Stimulated activated CD8-positive, alpha-beta memory T cell treated with anti-CD3 and anti-CD28 coated beads, Interleukin-15, amount 100 ng/mL, for 24 hours (primary cell): ENCODE measurements at places on chromosomes 2 and 18.

GRCh38 chr2:218169757-218170546, 3.2 kb upstream of the CXCR1 start:
- DNase-seq: no peak

- no peak for DNase-seq
Measured at GRCh38 chr2:191942090-191942738, 95.3 kb upstream of the CAVIN2 start.

DNA sequence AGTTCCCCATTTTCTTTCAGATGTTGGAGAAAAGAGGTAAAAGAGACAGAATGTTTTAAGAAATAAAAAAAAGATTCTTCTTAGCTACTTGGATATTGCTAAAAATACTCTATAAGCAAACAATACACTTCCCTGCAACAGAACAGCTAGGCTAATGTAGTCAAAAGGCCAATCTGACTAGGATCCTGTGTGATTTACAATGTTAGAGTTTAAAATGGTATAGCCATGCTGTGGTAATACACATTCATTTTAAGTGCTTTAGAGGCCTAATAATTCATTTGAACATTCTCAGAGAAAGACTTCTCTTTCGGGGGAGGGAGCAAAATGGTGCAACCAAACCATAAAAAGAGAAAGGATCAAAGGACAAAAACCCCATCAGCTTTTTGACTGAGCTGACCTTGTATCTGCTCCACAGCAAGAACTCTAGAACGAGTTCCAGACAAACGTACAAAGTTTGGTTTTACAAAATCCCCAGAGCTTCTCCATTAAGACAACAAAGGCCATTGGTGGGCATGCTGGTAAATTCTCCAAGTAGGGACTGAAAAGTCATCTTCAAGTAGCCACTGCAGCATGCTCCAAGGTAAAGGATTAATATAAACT, 200.2 kb downstream of the STK39 start:
- DNase-seq: no peak

DNA sequence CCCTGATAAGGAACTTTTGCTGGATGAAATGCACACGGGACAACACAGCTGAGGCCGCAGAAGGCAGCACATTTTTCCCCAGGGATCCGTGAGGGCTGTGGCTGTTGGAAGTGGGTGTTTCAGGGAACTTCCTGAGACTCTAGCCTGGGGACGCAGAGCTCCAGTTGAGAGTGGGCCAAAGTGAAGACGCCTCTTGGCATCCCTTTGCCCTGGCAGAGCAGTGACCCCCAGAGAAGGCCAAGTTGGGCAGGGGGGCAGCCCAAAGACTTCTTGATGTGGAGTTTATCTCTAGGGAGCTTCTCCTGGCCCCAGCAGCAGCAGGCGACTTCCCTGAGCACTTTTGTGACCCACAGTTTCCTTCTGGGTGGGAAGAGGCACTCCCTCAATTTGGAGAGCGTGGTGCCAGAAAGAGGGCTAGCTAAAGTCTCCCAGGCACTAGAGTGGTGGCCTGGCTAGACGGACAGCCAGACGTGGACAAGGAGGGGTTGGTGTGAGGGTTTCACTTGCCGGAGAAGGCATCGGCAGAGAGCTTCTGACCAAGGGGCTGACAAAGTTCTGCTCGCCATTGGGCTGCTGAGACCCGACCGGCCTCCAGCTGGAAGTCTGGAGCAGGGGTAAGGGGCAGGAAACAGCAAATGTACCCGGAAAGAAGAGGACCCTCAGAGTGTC, 108.8 kb downstream of the ACKR3 start:
- no peak for DNase-seq

- no peak for DNase-seq
Measured at GRCh38 chr2:204890680-204891079, 345.4 kb downstream of the PARD3B start.

GRCh38 chr18:79356435-79356834, 39.3 kb upstream of the NFATC1 start:
- DNase-seq: no peak

DNA sequence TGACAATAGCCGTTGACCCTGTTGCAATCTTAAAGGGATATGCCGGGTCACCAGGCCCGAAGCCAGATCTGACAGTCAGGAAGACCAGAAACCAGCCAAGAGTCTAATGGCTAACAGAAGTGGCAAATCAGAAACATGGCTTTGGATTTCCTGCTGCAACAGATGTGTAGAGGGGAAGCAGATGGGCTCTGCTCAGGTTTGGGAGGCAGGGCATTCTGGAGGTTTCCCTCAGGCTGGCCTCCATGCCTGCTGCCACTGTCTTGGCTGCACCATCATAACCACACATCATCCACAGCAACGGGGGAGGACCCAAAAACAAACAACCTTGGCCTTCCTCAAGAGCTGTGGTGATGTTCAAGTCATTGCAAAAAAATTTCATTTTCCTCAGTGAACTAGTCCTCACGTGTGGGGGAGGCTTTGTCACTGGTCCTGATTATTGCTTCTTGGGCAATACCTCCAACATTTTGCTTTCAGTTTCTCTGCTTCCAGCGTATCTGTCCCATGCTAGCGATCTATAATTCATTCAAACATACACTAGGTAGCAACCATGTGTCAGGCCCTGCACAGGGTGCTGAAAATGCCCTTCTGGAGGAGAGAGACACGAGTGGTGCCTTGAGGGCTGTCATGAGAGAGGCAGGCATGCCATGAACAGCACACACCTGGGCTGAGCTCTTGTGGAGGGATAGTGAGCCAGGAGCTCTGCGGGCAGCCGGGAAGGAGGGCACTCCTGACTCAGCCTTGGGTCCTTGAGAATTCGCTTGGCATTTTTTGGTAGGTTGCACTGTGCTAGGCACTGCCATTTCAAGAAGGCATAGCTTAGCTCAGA, 48.2 kb upstream of the LGALSL start:
- no peak for DNase-seq

DNA sequence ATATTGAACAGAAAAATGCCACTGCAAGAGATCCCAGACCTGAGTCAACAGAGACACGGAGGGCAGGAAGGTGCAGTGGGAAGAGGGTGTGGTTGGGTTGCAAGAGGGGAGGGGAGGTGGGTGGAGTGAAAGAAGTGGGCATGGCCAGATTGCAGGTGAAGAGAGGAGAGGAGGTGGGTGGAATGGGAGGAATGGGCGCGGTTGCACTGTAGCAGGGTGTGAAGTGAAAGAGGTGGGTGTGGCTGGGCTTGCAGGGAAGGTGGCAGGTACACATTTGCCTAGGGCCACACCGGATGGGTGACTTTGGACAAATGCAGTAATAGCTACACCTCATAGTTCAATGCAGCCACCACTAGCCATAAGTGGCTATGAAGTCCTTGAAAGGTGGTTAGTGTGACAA, 71.1 kb downstream of the DOCK10 start:
- DNase-seq: no peak

DNA sequence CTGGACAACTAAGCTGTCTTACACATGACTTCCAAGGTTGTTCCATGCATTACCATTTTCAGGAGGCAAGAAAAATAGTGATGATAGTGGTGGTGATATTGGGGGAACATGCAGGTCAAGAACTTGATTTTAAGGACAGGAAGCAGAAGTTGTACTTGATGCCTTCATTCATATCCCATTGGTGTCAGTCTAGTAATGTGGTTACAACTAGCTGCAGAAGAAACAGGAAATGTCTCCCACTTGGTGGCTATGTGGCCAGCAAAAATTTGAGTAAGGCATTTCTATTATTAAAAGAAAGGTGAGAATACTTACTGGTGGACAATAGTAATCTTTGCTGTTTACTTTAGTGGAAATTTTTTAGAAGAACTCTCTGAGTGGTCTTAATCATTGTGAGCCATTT, 103.4 kb downstream of the ALMS1 start:
- no peak for DNase-seq

- no peak for DNase-seq
Measured at GRCh38 chr2:239223310-239224198, 177.3 kb downstream of the HDAC4 start.

- no peak for DNase-seq
Measured at GRCh38 chr2:175855794-175856453, 146.1 kb downstream of the LNPK start.

GRCh38 chr2:30677231-30677630, 130.0 kb downstream of the CAPN13 start:
- DNase-seq: no peak

GRCh38 chr2:171316220-171316619, 117.6 kb downstream of the METTL8 start:
- no peak for DNase-seq

DNA sequence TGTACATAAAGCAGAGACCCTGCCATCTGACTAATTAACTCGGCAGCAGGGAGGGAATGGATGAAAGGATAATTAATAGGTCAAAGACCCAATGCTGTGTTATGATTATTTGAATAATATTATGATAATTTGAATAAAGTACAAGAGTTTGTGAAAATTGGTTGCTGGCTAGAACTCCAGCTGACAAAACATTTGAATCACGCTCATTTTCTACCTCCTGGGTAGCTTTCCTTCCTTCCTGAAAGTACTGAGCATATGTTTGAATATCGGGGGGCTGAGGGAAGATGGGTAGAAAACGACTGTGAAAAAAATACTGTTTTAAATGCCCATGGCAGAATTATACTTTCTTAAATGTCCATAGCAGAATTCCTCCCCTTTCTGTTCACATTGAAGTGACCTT, 243.6 kb upstream of the RBMS1 start:
- no peak for DNase-seq

- DNase-seq: no peak
Measured at GRCh38 chr18:65990944-65991708, 240.3 kb downstream of the CDH7 start.

DNA sequence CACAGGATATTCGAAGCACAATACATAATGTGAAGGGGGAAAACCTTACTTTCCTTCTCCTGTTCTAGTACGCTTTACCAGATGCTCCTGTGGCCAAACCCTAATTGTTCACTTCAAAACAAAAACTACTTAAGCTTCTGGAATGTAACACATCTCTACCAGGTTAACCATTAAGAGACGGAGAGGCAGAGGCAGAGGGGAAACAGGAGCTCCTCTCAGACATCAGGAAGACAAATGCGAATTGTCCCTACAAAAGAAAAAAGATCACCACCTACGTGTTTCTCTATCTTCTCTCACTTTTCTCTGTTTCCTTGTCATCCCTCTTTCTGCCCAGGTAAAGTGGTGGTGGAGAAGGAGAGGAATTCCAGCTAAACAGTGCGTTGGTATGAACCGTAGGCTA, 266.8 kb downstream of the NRXN1 start:
- DNase-seq: no peak

- DNase-seq: no peak
Measured at GRCh38 chr2:165645930-165646831, 147.9 kb downstream of the GALNT3 start.

DNA sequence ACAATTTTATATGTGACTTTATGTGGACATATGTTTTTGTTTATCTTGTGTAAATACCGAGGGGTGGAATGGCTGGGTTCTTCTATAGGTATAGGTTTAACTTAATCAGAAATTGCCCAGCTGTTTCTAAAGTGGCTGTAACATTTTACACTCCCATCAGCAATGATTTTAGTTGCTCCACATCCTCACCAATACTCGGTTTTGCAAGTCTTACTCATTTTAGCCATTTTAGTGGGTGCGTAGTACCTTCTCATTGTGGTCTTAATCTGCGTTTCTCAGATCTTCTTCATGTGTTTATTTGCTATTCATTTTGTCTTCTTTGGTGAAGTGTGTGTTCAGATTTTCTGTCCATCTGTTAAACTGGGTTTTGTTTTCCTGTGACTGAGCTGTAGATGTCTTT, 95.4 kb upstream of the BCL2L11 start:
- no peak for DNase-seq

- DNase-seq: no peak
Measured at GRCh38 chr2:10047616-10048500, 4.5 kb downstream of the KLF11 start.

DNA sequence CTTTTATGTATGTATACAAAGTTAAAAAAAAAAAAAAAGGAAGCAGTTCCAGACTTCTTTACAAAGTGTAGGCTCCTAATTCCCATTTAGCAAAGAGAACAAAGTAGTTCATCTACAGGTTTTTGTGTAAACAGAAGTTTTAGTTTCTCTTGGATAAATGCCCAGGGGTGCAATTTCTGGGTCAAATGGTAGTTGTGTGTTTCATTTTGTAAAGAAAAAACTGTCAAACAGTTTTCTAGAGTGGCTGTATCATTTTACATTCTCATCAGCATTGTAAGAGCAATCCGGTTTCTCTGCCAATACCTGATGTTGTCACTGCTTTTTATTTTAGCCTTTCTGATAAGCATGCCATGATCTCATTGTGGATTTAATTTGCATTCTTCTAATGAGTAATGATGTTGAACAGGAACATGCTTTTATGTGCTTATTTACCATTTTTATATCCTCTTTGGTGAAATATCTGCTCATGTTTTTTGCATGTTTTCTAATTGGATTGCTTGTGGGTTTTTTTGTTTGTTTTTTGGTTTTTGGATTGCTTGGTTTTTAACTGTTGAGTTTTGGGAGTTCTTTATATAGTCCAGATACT, 16.6 kb upstream of the PSME4 start:
- DNase-seq: no peak

DNA sequence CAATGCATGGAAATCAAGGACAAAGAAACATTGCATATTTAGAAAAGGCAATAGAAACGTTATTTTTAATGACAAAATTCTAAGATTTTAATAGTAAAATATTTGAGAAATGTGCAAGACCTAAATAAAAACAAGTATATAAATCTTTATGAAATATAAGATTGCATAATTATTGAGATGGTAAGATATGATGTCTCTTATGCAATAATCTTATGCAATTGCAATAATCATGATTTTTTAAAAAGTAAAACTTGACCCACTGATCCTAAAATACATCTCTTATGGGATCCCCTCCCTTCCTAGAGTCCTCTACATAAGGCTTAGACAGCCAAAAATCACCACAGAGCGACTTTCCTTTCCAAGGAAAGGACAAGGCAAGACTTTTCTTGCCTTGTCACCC, 249.0 kb downstream of the DOK6 start:
- DNase-seq: no peak

DNA sequence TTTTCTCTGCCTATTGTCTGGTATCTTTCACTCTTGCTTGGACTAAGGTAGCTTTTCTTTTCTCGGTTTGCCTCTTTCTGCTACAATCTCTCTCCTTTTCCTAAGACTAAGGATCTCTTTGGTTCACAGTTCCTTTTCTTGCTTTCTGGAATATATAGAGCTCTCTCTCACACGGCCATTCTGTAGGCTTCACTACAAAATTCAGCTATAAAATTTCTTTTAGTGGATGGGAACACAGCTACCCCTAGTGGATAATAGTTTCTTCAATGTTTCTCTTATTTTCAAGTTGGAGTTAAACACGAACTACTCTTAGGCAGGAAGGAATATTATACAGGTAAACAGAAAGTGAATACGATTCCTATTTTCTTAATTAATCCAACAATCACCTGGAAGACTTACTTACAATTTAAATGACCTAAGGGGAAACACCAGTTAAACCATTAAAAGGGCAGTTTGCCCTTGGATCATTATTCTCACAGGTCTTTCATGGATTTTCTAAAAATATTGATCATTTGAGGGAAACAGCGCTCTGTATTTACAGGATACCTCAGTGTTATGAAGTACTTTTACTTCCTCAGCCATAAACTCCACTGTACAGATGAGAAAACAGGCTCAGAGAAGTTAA, 140.5 kb downstream of the LRP2 start:
- DNase-seq: no peak

GRCh38 chr2:241812730-241813643, 4.0 kb downstream of the NEU4 start:
- DNase-seq: no peak

- DNase-seq: no peak
Measured at GRCh38 chr2:59727121-59727590, 826.3 kb downstream of the BCL11A start.
